ENCODE measurements at places on chromosomes 5 and 9.

- peak; percentile 60 for DNase-seq
Observed at GRCh38 chr9:34576597-34577399, 12.7 kb downstream of the CNTFR start.

DNA sequence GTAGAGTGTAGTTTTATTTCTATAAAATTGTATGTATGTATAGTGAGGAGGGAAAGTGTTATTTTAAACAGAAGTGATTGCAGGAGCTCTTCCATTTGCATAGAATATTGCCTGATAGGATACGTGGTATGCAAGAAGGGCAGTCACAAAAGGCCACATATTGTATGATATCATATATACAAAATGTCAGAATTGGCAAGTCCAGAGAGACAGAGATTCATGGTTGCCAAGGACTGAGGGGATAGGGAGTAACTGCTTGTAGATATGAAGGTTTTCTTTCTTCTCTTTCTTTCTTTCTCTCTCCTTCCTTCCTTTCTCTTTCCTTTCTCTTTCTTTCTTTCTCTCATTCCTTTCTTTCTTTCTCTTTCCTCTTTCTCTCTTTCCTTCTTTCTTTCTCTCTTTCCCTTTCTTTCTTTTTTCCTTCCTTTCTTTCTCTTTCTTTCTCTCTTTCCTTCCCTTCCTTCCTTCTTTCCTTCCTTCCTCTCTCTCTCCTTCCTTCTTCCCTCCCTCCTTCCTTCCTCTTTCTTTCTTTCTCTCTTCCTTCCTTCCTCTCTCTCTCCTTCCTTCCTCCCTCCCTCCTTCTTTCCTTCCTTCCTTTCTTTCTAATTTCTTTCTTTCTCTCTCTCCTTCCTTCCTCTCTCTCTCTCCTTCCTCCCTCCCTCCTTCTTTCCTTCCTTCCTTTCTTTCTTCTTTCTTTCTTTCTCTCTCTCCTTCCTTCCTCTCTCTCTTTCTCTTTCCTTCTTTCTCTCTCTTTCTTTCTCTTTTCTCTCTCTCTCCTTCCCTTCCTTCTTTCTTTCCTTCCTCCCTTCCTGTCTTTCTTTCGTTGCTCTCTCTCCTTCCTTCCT, 24.5 kb upstream of the WDR38 start:
- no peak for DNase-seq

GRCh38 chr9:73138516-73138915, 13.1 kb upstream of the ANXA1 start:
- no peak for DNase-seq

DNA sequence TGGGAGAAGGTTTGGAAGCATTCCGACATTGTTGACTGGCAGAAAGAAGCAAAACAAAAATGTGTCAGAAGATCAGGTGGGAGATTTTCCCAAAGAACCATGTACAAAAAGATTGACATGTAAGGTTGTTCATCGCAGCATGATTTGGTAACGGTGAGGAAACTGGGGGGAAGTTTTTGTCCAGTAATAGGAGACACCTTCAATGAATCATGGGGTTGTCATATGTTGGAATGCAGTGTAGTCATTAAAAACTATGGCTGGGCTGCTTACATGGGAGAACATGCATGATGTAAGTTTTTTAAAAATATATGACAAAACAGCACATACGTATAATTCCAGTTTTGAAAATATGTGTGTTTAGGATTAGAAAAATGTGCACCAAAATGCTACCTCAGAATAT, 50.5 kb downstream of the HSD17B3 start:
- no peak for DNase-seq

DNA sequence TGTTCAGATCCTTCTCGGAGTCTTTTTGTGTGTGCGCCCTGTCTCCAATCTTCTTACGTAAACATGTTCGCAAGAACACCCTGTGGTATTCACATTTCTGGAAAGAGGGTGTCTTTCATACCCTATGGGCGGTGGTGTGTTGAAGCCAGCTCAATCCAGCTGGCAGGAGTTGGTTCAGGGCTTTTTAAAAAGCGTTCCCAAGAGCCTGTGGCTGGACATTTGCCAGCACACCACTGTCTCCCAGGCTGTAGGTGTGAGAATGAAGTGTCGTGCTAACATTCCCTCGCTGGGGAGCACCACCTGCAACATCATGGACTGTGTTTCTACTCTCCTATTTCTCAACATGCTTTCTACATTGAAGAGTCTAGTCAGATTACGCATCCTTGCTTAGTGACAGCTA, 51.7 kb downstream of the S1PR3 start:
- DNase-seq, result no peak

GRCh38 chr5:82851471-82851870, 225.7 kb downstream of the TMEM167A start:
- no peak for DNase-seq

- no peak for DNase-seq
Observed at GRCh38 chr5:163596608-163597315, 91.3 kb downstream of the MAT2B start.

DNA sequence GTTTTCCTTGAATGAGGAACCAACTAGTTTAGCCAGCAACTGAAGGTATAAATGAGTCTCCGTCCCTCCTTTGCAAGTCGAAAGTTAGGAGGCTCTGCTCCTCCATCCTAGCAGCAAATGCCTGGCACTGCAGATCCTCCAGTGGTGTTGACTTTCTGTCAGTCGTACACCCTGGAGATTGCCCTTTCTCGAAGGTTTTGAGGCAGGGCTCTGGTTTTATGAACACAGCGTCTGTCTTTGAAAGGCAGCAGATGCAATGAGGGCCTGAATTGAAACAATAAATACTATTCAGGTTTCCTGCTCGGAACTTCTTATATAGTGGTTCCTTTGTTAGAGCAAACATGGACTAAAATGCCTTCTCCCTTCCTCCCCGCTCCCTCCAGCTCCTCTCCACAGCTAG, 284.0 kb downstream of the TMEM38B start:
- peak; percentile 34 for DNase-seq

- DNase-seq, result no peak
Observed at GRCh38 chr5:97453263-97453662, 270.2 kb upstream of the RIOK2 start.

- DNase-seq, result no peak
Observed at GRCh38 chr5:108216890-108217289, 165.0 kb downstream of the FBXL17 start.

Data from neural crest cell (in vitro differentiated cells).